CD4-positive, alpha-beta memory T cell (primary cell): ENCODE measurements at places on chromosomes 5 and 9.

GRCh38 chr5:148466236-148466580 is 82.5 kb downstream of the FBXO38 start:
- DNase-seq, result no peak

- DNase-seq, result peak; percentile 89
Observed at GRCh38 chr9:126719618-126720031, 85.2 kb upstream of the ZBTB43 start.

- no peak for DNase-seq
Observed at GRCh38 chr5:15821506-15821905, 321.5 kb downstream of the FBXL7 start.

- DNase-seq, result no peak
Observed at GRCh38 chr5:40198736-40199135, 481.0 kb upstream of the PTGER4 start.

- DNase-seq, result no peak
Observed at GRCh38 chr9:105259274-105259673, 14.8 kb downstream of the SLC44A1 start.

- DNase-seq, result no peak
Observed at GRCh38 chr5:35159370-35159742, 70.9 kb downstream of the PRLR start.

DNA sequence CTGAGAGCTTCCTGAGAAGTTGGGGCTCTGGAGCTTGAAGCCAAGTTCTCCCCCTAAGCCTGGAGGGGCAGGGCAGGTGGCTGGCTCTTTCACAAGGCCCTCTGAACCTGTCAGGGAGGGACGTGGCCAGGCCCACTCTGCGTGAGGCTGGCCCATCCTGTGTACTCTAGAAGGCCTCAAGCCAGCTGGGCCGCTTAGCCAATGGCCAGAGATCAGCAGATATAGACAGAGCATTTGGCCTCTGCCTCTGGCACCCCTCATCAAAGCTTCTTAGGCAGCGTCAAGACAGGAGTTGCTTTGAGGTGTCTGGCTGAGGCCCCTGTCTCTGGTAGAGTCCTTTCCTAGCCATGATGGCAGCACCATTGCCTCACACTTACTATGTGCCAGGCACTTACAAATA is 105.6 kb downstream of the FGF18 start:
- no peak for DNase-seq

GRCh38 chr5:172925336-172925948 is 33.8 kb upstream of the RPL26L1 start:
- no peak for DNase-seq

- DNase-seq, result no peak
Observed at GRCh38 chr9:34802916-34803315, 93.0 kb upstream of the CCL21 start.

DNA sequence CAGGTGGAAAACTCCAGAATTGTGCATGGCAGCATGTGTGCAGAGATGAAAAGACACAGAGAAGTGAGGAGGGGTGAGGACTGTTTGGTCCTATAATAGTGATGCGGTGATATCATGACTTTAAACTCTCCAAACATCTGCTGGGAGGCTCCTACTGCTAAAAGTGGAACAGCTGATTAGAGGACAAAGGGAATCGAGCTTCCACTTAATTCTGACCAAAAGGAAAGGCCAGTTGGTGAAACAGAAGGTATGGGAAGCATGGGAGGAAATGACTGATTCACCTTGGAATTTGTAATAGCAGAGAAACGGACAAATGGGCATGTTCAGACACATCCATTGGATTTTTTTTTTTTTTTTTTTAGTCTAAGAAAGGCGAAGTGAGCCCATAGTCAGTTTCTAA is 67.5 kb upstream of the MAMDC2 start:
- no peak for DNase-seq
